Testis (tissue), 5 donors: ENCODE measurements at places on chromosomes 2 and 18.

DNA sequence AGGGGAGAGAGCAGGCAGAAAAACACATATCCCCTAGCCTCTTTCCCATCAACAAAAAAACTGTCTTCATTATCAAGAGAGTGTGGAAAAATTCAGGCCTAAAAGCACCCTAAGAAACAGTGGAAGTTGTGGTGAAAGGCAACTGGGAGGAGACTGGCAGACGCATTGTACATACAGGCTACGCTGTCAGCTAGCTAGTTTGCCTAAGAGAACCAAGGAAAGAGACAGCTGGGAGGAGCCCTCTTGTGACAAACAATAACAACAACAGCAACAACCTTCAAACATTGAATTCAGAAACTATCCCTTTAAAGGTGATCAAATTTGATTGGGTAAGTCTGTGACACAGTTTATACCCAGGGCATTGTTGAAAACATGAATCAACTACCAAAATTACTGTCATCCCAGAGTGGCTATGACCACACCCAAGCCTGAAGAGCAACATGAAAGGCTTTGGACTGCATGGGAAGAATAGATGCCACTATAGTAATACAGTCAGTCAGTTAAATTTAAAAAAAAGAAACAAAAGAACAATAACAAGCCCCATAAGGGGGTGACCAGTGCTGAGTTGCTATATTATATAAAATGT is 88.9 kb upstream of the CRIM1 start:
- DNase-seq = no peak

DNA sequence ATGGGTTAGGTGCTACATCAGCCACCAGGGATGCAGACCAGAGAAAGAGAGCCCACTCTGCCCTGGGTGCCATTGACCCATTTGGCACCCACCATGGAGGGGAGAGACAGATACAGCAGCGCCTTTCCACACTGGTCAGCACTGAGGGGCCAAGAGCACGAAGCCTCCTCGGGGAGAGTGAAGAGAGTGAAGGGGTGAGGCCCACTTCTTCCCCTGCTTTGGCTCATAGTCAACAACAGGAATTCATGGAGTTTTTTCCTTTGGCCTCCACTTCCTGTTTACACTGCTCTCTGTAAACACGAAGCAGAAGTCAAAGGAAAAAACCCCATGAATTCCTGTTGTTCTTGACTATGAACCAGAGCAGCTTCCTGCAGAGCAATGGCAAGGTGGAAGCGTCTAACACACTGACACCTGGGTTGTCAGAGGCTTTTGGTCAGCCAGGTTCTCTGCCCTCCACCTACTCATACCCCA is 80.0 kb downstream of the CCDC93 start:
- no peak for DNase-seq

GRCh38 chr2:61707984-61708852 is 145.6 kb downstream of the FAM161A start:
- DNase-seq = no peak

- no peak for DNase-seq
Observed at GRCh38 chr2:172996387-172996961, 79.2 kb upstream of the MAP3K20 start.

- no peak for DNase-seq
Observed at GRCh38 chr2:221166292-221166691, 405.8 kb downstream of the EPHA4 start.

DNA sequence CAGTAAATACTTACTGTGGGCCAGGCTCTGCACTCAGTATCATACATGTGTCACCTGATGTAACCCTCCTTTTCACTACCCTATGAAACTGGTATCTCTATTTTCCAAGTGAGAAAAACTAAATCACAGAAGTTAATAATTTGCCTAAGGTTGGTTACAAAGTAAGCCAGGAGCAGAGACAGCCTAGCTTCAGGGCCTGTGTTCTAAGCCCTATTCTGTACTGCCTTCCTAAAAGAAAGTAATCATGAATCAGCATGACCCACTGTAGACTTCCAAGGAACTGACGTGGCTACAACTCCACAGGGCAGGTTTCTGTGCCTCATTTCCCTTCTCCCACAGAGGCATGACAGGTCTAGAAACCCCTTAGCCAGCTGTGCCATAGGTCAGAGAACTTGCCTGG is 14.3 kb downstream of the ZNF142 start:
- no peak for DNase-seq
